ENCODE measurements at places on chromosomes 3 and 15.

GRCh38 chr3:106276755-106277612, 408.2 kb upstream of the CBLB start:
- DNase-seq: no peak

DNA sequence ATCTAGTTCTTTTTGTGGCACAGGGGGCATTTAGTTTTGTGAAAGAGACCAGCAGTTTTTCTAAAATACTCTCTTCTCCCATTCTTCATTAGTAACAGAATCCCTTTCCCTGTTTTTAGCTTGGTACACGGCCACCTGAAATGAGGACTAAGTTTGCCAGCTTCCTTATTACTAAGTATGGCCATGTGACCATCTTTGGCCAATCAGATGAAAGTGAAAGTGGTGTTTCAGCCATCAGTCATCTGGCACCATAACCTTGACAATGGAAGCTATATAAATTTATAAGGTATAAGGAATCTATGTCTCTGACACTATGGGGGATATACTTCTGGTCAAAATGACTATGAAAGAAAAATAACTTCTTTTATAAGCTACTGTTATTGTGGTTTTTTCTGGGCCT, 570.4 kb downstream of the AGBL1 start:
- DNase-seq: no peak

DNA sequence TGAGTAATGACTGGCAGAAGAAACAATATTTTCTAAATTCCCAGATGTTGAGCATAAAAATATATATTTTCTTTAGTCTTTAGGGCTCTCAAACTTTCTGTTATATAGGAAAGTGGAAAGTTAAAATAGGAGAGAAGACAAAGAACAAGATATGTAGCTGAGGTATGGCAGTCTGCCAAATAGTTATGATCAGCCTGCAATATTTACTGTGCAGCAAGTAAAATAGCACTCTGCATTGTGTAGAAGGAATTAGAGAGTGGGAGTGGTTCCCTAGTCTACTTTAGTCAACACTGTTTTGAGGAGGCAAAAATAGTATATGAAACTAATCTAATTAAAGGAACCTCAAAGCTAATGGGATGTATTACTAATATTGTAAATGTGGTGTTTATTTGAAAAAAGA, 978.1 kb upstream of the ALCAM start:
- DNase-seq: no peak

DNA sequence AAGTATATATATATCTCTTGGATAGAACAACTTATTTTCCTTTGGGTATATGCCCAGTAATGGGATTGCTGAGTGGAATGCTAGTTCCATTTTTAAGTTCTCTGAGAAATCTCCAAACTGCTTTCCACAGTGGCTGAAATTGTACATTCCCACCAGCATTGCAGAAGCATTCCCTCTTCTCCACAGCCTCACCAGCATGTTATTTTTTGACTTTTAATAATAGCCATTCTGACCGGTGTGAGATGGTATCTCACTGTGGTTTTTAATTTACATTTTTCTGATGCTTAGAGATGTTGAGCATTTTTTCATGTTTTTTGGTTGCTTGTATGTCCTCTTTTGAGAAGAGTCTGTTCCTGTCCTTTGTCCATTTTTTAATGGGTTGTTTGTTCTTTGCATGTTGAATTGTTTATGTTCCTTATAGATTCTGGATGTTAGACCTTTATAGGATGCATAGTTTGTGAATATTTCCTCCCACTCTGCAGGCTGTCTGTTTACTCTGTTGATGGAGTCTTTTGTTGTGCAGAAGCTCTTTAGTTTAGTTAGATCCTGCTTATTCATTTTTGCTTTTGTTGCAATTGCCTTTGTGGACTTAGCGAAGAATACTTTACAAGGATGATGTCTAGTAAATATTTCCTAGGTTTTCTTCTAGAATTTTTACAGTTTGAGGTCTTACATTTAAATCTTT, 82.7 kb upstream of the NR2F2 start:
- no peak for DNase-seq

DNA sequence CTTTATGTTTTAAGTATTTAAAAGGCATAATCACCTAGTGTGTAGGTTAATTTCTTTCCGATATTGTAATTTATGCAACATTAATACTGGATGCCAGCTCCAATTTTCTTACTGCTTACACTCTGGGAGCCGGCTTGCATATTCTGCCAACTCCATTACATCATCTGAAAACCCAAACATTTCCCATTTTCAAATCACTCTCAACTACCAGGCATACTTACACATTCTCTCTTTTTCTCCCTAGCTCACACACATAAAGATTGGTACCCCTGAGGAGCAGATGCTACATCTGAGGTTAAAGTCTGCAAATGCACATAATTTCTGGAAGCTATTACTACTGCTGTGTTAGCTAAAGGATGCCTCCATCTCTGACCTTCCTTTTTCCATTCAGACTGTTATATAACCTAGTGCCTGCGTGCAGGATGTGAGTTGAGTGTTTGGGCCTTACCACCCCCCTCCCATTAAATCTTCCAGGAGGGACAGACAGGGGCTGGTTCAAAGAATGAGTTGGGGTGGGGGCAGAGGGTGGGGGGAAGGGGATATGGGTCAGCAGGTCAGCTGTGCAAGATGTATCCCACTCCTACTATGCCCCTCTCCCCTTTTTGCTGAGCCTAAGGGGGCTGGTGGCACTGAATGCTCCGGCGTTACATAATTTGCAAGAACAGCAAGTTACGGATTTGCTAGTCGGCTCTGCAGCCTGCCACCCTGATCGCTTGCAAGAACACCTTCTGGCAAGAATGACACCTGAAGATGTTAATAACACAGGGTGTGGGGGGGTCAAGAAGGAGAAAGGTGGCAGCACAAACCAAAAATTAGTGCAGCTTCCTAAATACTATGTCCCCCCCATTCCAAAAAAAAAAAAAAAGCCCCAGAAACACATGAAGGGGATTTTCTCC, 2.5 kb downstream of the RORA start:
- DNase-seq: no peak

- no peak for DNase-seq
Measured at GRCh38 chr3:16817197-16817596, 67.6 kb upstream of the PLCL2 start.

DNA sequence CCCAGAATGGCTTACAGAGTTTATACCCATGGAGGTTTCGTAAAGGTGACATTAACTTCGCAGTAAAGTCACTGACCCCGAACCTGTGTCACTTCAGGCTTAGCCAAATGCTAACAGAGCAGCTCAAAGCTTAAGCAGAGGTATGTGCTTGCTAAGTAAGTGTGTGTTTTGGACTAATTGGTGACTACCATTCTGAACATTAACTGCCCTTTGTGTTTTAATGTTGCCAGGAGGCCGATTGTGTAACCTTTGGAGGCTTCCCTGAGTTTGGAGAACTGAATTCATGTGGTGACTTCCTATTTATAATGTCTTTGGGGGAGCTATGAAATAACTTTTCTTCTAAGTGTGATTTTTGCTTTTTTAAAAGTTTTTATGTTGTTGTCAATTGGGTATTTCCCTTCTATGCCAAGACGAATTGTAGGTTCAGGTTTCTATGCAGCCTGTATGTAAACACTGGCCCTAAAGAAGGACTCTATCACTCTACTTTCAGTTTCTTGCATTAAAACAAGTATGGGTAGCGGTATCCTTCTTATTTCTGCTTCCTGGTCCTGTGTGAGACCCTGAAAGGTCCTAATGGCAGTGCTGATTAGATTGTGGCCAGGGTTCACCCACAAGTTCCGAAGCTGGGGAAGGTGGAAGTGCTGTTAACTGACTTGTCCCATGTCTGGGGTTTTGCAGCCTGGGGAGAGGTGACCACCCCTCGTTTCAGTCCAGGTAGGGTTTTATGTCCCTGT, 86.3 kb downstream of the IGF1R start:
- DNase-seq: no peak

- DNase-seq: no peak
Measured at GRCh38 chr3:129601713-129602112, 4.8 kb downstream of the PLXND1 start.
